ENCODE measurements at places on chromosomes 12 and 14. TPM values are rescaled to one million over a fixed set of nuclear protein-coding genes. Genes with fewer than 3 reads are reported as not detected.

GRCh38 chr12:121849665-121850064 lies 9.0 kb downstream of the HPD start:
- H3K4me3 ChIP-seq = no peak overlapping the region
- no peak overlapping the region for H3K27ac ChIP-seq
- H3K4me1 ChIP-seq = no peaks in the 10 kb centered on the region
- H3K36me3 ChIP-seq = no peaks in the 10 kb centered on the region
- DNase-seq = no peak

- H3K27me3 ChIP-seq = peaks cover 12% of the 10 kb centered on the region
- peaks cover 18% of the 10 kb centered on the region for H3K4me1 ChIP-seq
- peak; percentile 33 for DNase-seq
- no peaks in the 10 kb centered on the region for H3K36me3 ChIP-seq
Measured at GRCh38 chr14:76867516-76868453, 41.6 kb downstream of the LRRC74A start.

DNA sequence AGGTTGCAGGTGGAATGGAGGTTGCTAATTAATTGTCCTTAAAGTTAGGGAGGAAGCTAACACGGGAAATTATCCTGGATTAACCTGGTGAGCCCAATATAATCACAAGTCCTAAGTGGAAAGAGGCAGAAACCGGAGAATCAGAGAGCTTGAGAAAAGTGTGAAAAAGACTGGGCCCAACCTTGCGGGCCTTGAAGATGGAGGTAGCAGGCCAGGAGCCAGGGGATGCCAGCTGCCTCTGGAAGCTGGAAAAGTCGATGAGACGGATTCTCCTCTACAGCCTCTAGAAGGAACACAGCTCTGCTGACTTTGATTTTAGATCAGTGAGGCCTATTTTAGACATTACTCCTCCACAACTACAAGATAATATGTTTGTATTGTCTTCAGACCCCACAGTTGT lies 2.1 kb downstream of the SDR9C7 start:
- H3K36me3 ChIP-seq = no peaks in the 10 kb centered on the region
- no peak overlapping the region for H3K4me3 ChIP-seq
- no peak for DNase-seq
- H3K4me1 ChIP-seq = no peaks in the 10 kb centered on the region
- H3K27me3 ChIP-seq = peaks cover 8% of the 10 kb centered on the region
- no peak overlapping the region for H3K27ac ChIP-seq

DNA sequence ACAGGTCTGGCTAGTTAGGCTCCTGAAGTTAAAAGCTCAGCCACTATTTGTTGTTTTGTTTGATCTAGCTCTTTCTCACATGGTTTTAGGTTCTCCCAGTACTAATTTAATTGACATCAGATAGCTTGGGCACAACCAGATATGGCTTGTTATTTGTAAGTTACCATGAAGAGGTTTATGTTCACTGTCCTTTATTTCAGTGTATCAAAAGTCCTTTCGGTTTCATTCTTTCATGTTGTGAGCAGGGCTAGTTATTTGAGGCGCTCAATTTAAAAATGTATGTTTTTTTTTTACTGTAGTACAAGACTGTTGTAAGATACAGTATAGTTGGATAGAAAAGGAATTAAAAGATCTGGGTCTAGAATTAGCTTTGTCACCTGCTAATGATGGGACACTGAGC lies 7.0 kb downstream of the GPX2 start:
- peak overlapping the region; percentile 29 for H3K27ac ChIP-seq
- no peaks in the 10 kb centered on the region for H3K27me3 ChIP-seq
- H3K4me3 ChIP-seq = no peak overlapping the region
- H3K36me3 ChIP-seq = peaks cover 69% of the 10 kb centered on the region
- peaks cover 26% of the 10 kb centered on the region for H3K4me1 ChIP-seq

- H3K27ac ChIP-seq = peak overlapping the region; percentile 3
- H3K4me3 ChIP-seq = no peak overlapping the region
- DNase-seq = no peak
- peaks cover 63% of the 10 kb centered on the region for H3K4me1 ChIP-seq
Measured at GRCh38 chr12:130878193-130879185, 6.6 kb downstream of the RAN start.

- DNase-seq = peak; percentile 71
- no peak overlapping the region for H3K27ac ChIP-seq
- H3K4me3 ChIP-seq = no peak overlapping the region
- peaks cover 1% of the 10 kb centered on the region for H3K27me3 ChIP-seq
Measured at GRCh38 chr12:3275171-3276041, 198.2 kb downstream of the TSPAN9 start.

GRCh38 chr14:96638041-96638855 lies 136.1 kb downstream of the PAPOLA start:
- peaks cover 7% of the 10 kb centered on the region for H3K27me3 ChIP-seq
- H3K36me3 ChIP-seq = no peaks in the 10 kb centered on the region
- no peak overlapping the region for H3K4me3 ChIP-seq
- no peak overlapping the region for H3K27ac ChIP-seq
- peak; percentile 9 for DNase-seq
- H3K4me1 ChIP-seq = no peaks in the 10 kb centered on the region

DNA sequence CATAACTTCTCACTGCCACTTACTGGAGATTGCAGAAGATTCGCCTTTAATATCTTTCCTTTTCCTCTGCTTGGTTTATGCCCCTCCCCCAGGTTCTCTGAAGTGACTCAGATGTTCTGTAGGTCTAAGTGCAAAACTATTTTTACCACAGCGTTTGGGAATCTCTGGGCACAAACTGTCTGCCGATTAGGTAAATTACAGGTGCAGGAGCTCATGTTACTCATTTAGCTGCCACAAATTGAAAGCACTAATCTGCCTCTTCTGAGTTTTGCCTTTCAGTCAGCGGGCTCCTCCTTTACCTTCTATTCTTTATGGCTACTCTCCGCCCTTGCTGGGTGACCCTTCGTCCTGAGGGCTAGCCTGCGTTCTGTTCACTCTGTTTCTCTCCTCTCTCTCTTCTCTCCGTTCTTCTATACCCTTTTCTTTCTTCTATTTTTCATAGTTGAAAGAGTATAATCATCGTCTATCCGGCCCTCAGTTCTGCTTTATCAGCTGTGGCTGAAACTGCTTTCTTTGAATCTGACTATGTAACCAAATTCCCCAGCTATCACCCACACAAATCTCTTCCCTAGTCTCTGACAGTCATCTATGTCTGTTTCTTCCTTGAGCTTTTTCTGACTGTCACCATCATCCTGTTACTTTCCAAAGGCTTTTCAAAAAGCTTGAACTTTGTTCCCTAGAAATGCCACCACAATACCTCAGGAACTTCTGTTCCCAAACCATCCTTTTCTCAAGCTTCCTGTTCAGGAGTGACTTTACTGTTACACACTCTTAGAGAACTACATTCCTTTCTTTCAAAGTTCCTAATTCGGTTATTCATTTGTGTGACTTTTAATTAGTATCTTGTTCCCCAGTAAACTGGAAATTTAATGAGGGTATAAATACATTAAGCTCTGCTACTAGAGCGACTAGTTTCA lies 4.3 kb upstream of the MYF6 start:
- no peaks in the 10 kb centered on the region for H3K4me1 ChIP-seq
- no peak overlapping the region for H3K4me3 ChIP-seq
- no peak for DNase-seq
- H3K27ac ChIP-seq = no peak overlapping the region
- H3K36me3 ChIP-seq = no peaks in the 10 kb centered on the region

Gene BDKRB2
- not detected for total RNA-seq

Gene SPX
- 0.88 TPM for total RNA-seq

Gene ANO4
- not detected for total RNA-seq

Gene HOXC6
- not detected for total RNA-seq

Gene GPR33
- not detected for total RNA-seq

Gene SLC38A4
- not detected for total RNA-seq

Gene RASAL1
- 0.10 TPM for total RNA-seq

Gene AKAP6
- 1.1 TPM for total RNA-seq

Gene SLC10A1
- not detected for total RNA-seq
